Stimulated activated CD8-positive, alpha-beta memory T cell treated with anti-CD3 and anti-CD28 coated beads, Interleukin-2, amount 100 ng/mL, for 1 hour (primary cell): ENCODE measurements at places on chromosomes 3 and 15.

DNA sequence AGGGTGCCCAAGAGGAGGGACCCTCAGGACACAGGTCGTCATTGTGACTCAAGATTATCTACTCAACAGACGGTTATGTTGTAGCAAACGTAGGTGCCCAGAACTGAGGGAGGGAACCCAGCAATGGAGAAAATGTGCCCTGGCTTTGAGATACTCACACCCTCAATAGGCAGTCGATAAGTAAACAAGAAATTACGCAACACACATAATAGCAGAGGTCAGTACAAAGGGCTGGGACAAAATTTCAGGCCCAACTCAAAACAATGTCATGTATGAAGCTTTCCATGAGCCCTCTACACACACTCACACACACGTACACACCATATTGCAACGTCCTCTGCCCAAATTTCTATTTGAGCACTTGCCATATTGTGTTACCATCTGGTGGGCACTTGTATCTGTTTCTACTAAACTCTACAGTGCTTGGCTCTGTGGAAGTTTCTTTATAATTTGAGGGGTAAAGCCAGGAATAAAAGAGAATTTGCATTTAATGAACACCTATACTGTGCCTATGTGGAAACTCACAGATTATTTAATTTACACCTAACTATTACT is 114.6 kb upstream of the TRIM42 start:
- no peak for DNase-seq

DNA sequence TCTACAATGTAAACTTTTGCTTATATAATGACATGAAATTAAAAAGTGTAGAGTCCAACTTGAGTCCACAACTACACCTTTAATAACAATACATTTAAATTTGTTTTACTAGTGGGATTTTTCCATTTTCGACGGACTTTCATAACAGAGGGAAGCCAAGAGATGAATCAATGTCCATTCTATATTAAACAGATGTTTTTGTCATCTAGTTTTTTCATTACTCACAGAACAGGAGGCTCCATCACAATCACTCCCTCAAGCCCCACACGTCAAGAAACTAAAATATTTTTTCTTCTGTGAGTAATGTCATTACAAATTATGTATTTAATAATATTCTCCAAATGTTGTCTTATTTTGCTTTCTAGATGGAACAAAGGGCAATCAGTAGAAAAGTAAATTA is 932.9 kb downstream of the ROBO1 start:
- DNase-seq = no peak

DNA sequence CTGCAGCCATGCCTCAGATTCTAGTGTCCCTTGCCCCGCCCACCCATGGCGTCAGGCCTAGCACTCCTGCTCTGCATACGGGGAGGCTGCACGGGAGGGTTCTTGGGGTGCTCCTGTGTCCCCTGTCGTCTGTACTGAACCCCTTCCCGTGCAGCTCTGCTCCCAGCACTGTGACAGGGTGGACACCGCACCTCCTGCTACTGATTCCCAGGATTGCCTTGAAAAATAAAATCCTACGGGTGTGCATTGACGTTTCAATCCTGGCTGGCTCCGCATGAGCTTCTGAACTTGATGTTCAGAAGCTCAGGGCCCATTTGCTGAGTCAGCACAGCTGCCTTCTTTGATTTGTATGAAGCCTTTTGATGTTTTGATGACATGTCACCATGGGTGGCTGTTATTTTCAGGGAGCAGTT is 176.4 kb downstream of the APBA2 start:
- no peak for DNase-seq

- DNase-seq = no peak
Observed at GRCh38 chr3:23889386-23889785, 27.4 kb downstream of the NKIRAS1 start.

DNA sequence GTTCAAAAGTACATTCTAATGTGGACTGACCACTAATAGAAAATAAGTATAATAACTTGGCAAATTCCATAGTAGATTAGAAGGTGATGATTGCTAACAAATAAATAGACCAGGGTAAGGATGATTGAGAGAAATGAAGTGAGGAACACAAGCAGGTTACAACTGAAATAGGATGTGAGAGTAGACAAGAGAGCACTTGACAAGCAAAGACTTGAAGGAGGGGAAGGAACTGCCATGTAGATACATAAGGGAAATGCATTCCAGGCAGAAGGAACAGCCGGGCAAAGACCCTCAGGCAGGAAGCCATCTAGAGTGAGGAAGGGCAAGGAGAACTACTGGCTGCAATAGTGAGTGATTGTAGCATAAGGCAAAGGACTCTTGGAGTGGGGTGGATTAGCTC is 5.0 kb downstream of the PLA1A start:
- DNase-seq = no peak

DNA sequence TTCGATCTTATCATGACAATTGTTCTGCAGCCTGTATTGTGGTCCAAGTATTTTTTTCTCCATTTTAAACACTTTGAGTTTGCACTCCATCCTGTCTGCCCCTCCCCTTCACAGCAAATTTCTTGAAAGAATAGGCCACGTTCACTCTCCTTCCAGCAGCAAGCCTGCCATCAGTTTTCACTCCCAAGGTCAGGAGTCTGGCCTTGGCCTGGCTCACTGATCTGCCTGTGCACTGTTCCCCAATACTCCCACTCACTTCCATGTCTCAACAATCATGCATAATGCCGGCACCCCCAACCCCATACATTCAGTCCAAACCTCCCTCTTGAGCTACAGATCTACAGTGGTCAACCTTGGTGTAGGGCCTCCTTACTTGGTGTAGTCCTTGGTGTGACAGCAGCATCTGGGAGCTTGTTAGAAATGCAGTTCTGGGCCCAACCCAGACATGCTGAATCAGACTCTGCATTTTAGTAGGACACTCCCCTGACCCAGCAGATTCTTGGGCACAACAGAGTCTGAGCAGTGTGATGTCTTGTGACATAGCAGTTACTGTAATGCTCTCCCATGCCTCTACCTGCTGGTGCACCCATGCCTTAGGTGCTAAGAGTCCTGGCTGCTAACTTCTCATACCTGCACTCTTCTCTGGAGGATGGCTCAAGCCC is 58.3 kb upstream of the XCR1 start:
- DNase-seq = no peak

DNA sequence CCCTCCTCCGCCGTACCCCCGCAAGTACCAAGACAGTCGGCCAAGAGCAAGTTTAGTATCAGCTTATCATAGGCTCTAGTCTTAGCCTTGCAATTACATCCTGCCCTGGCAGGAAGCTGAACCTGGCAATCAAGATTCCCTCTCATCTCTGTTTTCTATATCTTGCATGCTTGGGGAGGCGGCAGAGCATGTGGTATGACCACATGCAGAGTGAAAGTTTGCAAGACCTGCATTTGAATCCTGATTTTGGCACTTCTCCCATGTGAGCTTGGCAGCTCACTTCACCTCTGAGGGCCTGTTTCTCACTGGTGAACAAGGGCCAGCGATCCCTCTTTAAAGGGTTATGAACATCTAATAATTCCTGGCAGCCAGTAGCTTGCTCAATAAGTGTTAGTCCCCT is 106.1 kb upstream of the FRMD4B start:
- DNase-seq = no peak

DNA sequence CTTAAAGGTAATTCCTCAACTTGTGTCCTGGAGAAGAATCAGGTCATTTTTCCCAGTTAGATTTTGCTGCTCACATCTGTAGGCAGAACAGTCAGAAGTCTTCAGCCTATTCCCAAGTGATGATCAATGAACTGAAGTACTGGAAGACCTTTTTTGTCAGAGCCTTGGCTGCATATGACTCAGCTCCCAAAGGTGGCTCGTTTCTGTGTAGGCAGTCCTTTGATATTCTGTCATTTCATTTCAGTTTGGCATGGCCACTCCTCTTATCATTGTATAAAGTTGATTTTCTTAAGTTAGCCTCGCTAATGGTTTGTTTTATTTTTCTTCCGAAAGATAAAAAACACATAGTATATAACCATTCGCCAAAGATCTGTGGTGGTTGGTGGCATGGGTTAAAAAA is 90.7 kb downstream of the KLHL25 start:
- DNase-seq = no peak

GRCh38 chr3:153320585-153321128 is 158.6 kb downstream of the RAP2B start:
- no peak for DNase-seq

- DNase-seq = no peak
Observed at GRCh38 chr3:45026957-45027356, 854 bp downstream of the CLEC3B start.
